ENCODE measurements at places on chromosomes 12 and 14.

DNA sequence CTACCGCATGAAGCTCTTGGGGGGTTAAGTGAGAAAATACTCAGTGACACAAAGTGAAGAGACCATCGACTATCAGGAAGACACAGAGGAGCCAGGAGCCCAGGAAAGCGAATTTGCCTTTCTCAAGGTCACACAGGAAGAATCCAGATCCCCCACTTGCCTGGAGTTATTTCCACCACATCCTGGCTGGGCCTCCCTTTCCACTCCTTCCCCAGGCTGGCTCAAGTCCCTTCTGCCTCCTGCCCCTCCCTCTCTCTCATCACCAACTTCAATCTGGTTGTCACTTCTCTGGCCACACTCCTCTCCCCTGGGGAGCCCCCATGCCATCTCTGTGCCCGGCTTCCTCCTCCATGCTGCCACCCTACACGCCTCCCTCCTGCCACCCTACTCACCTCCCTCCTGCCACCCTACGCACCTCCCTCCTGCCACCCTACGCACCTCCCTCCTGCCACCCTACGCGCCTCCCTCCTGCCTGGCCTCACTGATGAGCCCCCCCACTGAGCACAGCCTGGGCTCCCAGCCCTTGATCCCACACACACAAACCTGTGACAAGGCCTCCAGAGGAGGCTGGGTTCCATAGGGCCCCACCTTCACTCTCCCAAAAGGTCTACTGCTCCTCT, 6.3 kb downstream of the SCNN1A start:
- DNase-seq, result no peak

- DNase-seq, result no peak
These were observed 118.3 kb downstream of the MED13L start for GRCh38 chr12:116159175-116159574.

DNA sequence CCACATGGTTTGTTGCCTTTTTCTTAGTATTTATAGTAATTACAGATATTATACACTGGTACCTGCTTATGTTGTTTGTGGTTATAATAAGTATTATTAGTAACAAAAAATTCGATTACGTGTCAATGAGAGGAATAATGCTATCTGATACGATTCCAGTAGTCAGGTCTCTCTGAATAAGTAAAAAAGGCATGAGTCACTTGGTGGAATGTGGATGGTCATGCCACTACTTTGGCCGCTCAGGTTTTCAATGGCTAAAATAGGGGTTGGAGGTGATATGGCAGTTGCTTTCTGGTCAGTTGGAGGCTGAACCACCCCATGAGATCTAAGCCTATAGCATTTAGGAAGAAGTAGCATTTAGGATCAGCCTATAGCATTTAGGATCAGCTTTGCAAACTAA, 255.9 kb downstream of the NPAS3 start:
- DNase-seq, result no peak

DNA sequence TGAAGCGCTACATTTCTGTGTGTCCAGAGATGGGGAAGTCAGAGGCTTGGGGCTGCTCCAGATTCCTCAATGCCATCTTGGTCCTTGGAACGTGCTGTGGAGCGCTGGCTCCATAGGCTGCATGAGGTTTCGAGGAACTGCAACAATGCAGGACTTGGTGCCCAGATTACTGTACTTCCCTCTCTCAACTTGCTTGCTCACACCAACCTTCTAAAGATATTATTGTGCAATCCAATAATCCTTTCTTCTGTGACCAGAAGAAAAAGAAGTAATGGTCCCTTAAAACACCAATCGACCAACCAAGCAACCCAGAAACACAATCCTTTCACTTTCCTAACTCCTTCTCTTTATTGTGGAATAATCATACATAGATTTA, 3.7 kb downstream of the PRICKLE1 start:
- DNase-seq, result no peak

DNA sequence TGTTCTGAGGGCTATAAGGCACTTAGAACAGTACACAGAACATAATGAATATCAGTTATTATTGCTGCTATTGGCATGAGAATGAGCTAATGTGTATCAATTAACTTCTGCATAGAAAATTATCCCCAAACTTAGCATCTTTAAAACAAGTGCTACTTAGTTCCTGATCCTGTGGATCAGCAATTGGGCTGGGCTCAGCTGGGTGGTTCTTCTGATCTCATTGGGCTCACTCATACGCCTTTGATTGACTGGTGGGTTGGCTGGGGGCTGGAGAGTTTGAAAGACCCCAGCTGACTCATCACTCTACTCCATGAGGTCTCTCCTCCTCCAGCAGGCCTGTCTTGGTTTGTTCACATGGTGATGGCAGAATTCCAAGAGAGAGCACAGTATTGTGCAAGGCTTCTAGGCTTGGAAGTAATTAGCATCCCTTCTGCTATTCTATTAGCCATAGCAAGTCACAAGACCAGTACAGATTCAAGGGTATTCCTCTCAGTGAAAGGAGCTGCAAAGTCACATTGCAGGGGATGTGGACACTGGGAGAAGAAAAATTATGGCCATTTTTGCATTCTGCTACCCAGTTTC, 27.2 kb upstream of the HSPB8 start:
- no peak for DNase-seq

DNA sequence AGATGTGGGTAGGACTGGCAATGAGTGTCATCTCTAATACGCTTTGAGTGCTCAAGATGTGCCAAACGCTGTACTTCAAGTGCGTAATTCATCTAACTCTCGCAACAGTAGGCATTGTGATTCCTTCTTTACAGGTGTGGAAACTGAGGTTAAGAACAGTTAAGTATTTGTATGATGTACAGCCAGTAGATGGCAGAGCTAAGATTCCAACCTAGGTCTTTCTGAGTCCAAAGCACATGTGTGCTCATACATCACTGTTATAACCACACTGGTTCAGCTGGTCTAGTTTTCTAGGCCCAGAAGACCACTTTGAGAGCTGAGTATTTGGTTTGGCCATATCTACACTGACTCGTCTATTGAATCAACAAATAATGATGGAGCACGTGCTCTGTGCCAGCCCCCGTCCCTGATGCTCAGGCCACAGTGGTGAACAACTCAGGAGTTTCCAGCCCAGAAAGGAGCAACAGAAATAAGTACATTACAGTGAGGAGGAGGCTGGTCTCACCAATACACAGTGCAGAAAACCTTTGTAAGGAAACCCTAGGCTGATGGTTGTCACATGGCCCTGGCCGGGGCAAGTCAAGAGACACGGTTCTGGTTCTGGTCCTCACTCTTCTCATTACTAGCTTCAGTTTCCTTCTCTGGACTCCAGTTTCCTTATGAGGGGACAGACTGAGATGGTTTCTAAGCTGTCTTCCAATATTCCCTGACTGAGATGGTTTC, 69.3 kb upstream of the SCN8A start:
- no peak for DNase-seq

DNA sequence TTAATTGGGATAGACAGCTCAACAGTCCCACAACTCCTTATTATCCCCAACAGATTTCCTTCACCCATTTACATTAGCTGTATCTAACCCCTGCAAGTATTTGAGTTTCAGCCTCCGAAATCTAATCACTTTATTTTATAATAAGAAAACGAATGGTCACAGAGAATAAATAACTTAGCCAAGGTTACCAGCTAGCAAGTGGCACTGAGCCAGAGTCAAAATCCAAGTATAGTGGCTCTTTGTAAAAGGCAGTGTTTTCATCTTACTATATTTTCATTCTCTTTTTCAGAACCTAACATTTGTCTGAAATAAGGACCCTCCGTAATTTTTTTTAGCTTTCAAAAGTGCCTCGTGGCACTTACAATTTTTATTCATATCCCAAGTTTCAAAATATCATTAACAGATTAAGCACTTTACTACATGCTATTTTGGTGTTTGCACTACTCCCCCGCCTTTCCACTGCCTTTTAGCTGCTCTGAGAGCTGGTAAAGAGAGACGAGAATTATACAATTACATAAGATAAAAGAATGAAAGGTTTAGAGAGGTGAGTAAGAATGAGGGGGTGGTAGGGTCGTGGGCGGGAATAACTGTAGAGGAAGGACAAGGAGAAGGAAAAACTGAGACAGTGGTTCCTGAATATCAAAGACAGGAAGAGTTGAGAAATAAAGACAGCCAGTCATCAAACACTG, 3.7 kb upstream of the USP15 start:
- DNase-seq, result no peak

- DNase-seq, result no peak
These were observed 257.5 kb downstream of the KTN1 start for GRCh38 chr14:55837467-55837866.

DNA sequence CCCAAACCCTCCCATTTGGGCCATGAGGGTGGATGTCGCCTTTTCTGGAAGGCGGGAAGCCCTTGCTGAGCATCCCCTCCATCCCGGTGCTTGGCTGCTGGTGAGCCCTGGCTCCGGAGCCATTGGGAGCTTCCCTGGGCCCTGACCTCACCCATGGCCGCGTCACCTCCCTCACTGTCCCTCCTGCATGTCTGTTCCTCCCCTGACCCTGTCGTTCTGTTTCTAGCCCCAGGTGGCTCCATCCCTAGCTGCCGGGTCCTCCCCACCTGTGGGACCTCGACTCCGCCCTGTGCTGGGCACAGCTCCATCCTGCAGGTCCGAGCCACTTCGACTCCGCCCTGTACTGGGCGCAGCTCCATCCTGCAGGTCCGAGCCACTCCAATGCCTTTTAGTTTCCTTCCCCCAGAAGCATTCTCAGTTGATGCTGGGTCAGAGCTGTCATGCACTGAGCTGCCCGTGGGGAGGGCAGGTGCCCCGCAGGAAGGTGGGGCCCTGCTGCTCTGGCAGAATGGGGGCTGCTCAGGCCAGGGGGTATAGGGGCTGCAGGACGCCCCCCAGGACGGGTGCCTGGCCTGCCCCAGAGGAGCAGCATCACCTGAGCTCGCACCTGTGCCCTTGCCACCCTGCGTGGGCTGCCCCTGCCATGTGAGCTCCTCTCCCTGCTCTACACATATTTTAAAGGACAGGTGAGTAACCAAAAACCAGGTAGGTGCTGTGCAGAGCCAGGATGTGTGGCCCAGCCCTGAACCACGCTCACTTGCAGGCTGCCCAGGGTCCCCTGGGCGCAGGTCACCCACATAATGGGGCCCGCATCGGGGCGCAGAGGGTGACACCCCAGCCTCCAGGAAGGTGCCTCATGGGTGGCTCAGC, 19.0 kb downstream of the NOC4L start:
- no peak for DNase-seq

DNA sequence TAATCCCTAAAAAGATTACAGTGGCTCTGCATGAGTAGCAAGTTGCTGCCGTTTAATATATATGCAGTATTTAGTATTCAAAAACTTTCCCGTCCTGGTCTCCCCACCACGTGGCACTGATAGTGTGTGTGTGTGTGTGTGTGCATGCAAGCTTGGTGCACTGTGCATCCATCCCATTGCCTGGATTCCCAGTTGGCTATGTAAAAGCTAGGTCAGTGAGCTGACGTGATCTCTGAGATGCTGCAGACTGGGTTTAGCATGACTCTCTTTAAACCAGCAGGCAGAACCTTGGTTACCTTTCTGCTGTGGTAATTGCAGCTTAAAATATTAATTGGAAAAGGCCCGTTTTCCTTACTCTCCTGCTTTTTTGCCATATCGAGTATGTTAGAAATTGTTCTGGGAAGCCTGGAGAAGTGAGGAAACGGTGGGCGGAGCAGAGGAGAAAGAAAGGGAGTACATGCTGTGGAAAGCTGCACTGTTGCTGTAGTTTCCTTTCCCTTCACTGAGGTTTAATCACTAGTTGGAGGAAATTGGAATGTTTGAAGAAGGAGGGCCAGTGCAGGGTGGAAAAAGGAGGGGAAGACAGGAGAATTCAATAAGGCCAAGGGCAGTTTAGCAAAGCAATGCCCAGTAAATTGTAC, 4.0 kb upstream of the CNTN1 start:
- no peak for DNase-seq

GRCh38 chr14:104768437-104769323, 15.7 kb downstream of the SIVA1 start:
- no peak for DNase-seq

DNA sequence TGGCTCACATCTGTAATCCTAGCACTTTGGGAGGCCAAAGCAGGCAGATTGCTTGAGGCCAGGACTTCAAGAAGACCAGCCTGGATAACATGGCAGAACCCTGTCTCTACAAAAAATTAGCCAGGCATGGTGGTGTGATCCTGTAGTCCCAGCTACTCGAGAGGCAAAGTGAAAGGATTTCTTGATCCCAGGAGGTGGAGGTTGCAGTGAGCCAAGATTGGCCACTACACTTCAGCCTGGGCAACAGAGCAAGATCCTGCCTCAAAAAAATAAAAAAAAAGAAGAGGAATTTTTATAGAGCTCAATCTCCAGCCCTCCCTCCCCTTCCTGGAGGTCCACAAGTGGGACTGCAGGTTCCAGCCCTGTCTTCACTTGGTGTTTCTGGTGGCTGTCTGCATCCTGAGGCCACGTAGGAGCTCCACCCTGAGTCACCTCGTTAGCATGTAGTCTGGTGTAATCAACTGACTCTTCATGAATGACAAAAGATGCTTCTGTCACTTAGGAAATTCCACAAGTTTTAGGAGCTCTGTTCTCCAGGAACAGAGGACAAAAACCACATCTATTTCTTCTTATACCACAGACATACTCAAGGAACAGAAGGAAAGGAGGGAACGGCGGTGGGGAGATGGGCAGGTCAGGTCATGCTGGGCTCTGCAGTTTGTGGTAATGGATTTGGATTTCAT, 16.2 kb downstream of the CCDC62 start:
- DNase-seq, result no peak

GRCh38 chr12:13436696-13437391, 240.3 kb downstream of the EMP1 start:
- no peak for DNase-seq

DNA sequence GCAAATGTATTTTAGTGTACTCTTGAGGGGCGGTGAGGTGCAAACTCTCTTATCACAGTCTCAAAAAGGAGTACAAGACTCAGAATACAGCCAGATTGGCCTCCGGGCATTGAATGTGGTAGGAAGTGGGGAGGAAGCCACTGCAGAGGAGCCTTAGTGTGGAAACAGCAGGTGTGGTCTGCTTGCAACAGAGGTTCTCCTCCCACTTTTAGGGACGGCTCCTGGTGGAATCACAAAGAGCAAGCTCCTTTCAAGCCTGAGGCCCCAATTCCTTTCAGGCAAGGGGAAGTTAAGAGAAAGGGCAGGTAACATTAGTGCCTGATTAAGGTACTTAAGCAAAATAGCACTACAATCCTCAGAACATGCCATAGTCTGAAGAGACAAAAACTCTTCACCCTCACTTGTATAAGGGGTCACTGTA, 23.7 kb upstream of the SLC2A3 start:
- DNase-seq, result no peak

- DNase-seq, result no peak
These were observed 36.3 kb upstream of the PNMA1 start for GRCh38 chr14:73750531-73750901.
